Transverse colon (tissue), 4 donors: ENCODE measurements at places on chromosomes 6 and 20.
A peak's percentile ranks its signal among the peaks of the same experiment; 100 is the strongest.

DNA sequence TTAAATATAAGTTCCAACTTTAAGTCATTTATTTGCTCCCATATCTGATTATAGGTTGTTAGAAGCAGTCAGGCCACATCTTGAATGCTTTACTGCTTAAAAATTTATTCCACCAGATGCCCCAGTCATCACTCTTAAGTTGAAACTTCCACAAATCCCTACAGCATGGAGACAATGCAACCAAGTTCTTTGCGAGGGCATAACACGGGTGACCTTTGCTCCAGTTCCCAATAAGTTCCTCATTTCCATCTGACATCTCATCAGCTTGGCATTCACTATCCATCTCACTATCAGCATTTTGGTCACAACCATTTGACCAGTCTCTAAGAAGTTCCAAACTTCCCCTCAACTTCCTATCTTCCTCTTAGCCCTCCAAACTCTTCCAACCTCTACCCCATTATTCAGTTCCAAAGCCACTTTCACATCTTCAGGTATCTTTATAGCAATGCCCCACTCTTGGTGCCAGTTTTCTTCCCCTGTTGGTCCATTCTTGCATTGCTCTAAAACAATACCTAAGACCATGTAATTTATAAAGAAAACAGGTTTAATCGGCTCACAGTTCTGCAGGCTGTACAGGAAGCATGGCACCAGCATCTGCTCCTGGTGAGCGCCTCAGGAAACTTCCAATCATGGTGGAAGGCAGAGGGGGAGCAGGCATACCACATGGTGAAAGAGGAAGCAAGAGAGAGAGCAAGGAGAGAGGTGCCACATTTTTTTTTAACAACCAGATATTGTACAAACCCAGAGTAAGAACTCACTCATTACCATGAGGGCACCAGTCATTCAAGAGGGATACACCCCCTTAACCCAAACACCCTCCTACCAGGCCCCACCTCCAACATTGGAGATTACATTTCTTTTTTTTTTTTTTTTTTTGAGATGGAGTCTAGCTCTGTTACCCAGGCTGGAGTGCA, 15.9 kb upstream of the ITPR3 start:
- DNase-seq: no peak

GRCh38 chr6:117501722-117502121, 19.2 kb downstream of the DCBLD1 start:
- no peak for DNase-seq

- no peak for DNase-seq
Measured at GRCh38 chr20:49185071-49185761, 2.9 kb downstream of the STAU1 start.

- DNase-seq: no peak
Measured at GRCh38 chr6:157070403-157071107, 252.8 kb downstream of the TMEM242 start.

DNA sequence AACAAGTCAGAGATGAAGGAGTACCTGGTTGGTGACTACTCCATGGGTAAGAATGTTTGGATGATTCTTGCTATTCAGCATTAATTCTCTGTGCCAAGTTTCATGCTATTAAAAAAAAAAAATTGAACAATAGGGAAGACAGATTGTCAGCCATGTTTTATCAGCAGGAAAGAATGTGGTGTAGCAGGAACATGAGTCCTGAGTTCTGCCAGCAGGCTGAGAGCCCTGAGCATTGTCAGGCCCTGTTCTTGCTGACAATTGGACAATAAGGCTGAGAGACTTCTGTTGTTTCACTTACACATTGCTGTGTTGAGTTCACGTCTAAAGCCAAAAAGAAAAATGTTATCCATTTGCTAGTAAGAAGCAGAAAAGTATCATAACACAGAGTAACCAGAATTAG, 70.4 kb upstream of the SMIM28 start:
- no peak for DNase-seq

GRCh38 chr6:4280031-4280430, 144.7 kb upstream of the ECI2 start:
- no peak for DNase-seq

DNA sequence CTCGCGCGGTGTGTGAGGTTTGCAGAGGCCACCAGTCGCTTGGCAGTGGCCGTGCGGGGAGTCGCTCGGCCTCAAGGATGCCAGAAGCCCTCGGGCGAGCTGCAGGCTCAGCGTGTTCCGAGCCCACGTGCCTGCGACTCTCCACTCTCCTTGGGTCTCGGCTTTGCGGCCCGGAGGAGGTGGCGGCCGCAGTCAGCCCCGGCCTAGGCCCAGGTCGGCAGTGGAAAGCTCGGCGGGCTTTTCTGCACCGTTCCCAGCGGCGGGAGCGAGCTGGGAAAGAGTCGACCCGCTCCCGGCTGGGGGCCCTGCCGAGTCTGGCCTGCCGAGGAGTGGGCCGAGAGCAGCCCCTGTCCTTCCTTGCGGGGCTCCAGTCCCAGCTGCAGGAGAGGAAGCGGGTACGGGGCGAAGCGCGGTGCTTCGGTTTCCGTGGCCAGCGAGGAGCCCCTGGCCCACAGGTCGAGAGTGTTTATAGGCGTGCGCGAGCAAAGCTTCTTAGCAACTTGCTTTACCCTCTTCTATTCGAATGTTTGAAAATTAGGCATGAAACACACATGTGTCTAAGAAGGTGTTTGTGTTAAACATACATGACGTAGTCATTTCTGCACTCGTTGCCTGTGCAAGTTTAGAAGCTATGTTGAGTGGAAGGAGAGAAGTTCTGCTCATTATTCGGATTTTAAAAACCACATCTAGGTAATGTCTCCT, 5.6 kb downstream of the FOXC1 start:
- DNase-seq: no peak

DNA sequence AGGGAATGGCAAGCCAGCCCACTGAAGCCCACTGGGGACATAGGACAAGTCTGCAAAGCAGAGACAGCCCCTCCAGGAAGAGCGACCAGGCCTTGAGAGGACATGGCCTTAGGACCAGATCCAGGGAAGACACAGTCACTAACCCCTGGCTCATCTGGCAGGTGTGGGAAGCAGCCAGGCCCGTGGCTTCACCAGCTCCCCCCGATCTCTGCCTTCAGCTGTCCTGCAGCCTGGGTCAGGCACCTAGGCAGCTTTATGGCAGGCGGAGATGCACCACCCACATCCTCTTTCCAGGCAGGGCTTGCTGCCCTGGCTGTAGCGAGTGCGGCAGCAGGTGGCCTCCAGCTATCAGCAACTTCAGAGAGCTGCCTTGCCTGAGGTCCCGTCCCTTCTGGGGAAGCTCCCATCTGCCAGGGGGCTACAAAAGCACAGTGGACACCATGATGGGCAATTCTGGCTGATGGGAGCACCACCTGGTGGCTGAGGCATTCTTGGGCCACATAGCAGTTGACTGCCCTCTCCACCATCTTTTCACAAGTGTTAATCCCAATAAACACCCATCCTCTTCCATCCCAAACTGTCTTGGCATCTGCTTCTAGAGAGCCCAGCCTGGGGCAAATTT, 85.8 kb downstream of the DZANK1 start:
- no peak for DNase-seq

GRCh38 chr6:7706269-7706668, 19.6 kb upstream of the BMP6 start:
- no peak for DNase-seq

- DNase-seq: no peak
Measured at GRCh38 chr6:22221630-22222029, 75.2 kb downstream of the PRL start.

- DNase-seq: no peak
Measured at GRCh38 chr6:33848484-33848883, 44.7 kb upstream of the MLN start.

- no peak for DNase-seq
Measured at GRCh38 chr6:23175391-23175790, 606.0 kb downstream of the HDGFL1 start.

GRCh38 chr6:51350308-51350904, 531.7 kb downstream of the TFAP2B start:
- DNase-seq: no peak

- no peak for DNase-seq
Measured at GRCh38 chr6:3320238-3320811, 61.6 kb downstream of the PSMG4 start.

DNA sequence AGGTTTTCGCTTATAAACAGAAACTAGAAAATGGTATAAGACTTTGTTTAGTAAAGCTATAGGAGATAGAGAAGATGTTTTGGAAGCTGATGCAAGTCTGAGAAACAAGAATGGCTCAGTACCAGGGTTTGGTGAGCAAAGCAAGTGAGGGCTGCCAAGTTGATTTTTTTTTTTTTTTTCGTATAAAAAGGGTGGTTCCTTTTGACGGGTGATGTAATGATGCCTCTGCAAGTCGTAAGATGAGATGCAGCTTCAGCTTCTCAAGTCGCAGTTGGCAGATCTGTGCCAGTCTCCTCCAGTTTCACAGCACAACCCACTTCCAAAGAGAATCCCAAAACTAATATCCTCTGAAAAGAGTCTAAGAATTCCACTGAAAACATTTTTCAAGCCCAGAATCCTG, 252.8 kb upstream of the CDH4 start:
- no peak for DNase-seq

DNA sequence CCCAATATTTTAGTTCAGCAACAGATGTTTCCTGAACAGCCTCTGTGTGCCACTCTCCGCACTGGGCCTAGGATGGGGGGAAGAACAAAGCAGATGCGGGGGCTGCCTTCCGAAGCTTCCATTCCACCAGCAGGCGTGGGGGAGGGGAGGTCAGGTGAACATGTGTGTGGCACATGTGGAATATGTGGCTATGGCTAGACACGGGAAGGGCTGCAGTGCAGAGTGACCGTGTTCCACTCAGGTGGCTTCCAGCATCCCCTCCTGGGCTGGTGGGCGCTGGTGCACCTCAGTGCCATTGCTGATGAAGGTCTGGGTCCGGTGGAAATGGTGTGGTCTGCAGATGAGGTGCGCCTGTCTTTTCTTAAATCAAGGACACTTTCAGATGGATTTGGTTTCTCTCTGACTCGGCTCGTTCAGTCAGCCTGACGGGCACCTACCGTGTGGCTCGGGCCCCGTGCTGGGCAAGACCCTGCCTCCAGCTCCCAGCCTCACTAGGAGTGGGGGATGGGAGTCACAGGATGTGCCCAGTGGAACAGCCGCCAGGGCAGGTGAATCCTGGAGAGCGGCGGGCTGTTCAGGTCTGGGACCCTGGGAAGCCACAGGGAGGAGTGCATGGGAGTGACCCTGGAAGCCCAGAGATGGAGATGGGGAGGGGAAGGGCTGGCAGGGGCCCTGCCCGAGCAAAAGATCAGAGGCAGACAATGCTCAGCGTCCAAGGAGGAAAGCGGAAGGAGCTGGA, 111.0 kb downstream of the SYCP2 start:
- no peak for DNase-seq

GRCh38 chr20:58306421-58307261, 2.9 kb upstream of the RAB22A start:
- DNase-seq: peak; percentile 46

DNA sequence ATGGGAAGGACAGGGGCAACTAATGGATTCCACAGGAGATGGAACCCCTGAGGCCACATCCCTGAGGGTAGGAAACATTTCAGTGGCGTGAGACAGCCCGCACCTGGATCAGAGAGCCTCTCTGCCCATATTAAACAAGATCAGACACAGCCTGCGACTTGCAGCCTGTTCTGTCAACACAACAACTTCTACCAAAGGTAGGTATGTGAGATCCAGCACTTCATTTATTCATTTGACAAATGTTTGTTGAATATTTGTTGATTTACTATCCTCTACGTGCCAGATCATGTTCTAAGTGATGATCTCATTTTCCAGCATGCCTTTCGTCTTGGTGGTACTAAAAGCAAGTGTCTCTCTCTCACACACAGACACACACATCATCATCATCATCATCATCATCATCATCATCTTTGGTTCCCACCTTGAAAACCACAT, 43.2 kb upstream of the NT5E start:
- DNase-seq: no peak

GRCh38 chr6:105485456-105485855, 82.6 kb upstream of the PREP start:
- peak; percentile 60 for DNase-seq

GRCh38 chr20:41510847-41511450, 107.2 kb downstream of the CHD6 start:
- no peak for DNase-seq

DNA sequence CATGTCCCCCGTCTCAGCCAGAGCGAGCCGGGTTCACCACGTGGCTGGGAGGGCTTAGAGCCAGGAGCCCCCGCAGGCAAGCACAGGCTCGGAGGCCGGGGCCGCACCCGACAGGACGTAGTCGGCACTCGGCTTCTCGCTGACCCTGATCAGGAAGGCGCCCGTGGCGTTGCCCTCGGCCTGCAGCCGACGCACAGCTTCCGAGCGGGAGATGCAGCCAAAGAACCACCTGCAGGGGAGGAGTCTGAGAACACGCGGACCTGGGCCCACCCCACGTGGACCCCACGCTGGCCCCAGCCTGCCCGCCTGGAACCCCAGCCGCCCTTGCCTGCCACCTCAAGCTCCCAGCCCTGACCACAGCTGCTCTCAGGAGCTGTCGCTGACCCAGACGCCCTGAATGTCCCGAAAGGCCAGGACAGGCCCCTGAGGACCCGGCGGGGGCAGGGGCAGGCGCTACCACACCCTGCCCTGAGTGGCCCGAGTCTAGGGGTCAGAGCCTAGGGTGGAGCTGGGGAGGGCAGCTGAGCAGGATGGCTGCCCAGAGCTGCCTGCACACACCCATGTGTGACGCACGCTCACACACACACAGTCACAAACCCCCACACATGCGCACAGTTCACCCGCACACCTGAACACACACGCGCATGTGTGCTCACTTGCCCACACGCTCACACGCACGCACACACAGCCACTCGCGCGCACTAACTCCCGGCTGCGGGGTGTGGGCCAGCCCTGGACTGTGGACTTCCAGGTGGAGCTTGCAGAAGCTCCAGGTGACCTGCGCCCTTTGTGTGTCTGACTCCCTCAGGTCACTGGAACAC, 2.1 kb downstream of the PTK6 start:
- peak; percentile 90 for DNase-seq

DNA sequence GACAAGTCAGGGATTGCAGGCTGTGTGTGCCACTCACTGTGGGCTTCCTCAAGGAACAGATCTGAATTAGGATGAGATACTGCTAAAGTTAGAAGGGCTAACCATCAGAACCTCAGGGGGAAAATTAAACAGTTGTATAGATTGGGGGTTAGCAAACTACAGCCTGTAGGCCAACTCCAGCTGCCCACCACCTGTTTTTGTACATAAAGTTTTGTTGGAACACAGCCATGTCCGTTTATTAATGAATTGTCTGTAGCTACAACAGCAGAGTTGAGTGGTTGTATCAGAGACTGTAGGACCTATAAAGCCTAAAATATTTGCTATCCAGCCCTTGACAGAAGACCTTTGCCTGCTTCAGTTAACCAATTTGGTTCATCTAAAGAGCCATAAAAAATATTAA, 127.2 kb upstream of the ECI2 start:
- DNase-seq: no peak

GRCh38 chr6:7532232-7532631, 9.2 kb upstream of the DSP start:
- peak; percentile 85 for DNase-seq

- DNase-seq: no peak
Measured at GRCh38 chr6:21840428-21840827, 246.9 kb downstream of the SOX4 start.

GRCh38 chr6:7669742-7670141, 56.2 kb upstream of the BMP6 start:
- no peak for DNase-seq

- DNase-seq: no peak
Measured at GRCh38 chr6:78799682-78800081, 67.7 kb upstream of the IRAK1BP1 start.

- DNase-seq: no peak
Measured at GRCh38 chr6:107360476-107360875, 98.9 kb downstream of the PDSS2 start.
